ENCODE measurements at places on chromosomes 2 and 18.

GRCh38 chr2:37454851-37455762 is 110.7 kb downstream of the QPCT start:
- no peak for DNase-seq

- DNase-seq = peak; percentile 54
Measured at GRCh38 chr2:38554973-38555595, 47.6 kb downstream of the HNRNPLL start.

DNA sequence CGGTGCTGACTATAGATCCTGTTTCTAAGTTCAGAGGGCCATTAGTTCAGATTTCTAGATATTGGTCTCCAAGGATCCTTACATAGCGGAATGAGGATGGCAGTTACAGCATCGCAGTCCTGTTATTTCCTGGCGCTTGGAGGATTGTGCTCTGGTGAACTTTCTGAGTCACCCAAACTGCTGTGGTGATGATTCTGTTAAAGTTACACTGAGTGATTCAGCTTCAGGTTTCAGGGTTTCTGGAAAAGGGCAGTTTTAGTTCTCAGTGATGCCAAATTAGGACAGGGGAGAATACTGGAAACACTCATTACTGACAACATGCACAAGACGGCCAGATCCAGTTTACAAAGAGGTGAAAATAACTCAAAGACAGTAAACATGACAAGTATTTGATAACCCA is 52.1 kb upstream of the ANKRD62 start:
- peak; percentile 54 for DNase-seq

- no peak for DNase-seq
Measured at GRCh38 chr2:151771599-151772358, 37.5 kb upstream of the NEB start.

- DNase-seq = no peak
Measured at GRCh38 chr18:8871489-8871888, 166.1 kb downstream of the MTCL1 start.

DNA sequence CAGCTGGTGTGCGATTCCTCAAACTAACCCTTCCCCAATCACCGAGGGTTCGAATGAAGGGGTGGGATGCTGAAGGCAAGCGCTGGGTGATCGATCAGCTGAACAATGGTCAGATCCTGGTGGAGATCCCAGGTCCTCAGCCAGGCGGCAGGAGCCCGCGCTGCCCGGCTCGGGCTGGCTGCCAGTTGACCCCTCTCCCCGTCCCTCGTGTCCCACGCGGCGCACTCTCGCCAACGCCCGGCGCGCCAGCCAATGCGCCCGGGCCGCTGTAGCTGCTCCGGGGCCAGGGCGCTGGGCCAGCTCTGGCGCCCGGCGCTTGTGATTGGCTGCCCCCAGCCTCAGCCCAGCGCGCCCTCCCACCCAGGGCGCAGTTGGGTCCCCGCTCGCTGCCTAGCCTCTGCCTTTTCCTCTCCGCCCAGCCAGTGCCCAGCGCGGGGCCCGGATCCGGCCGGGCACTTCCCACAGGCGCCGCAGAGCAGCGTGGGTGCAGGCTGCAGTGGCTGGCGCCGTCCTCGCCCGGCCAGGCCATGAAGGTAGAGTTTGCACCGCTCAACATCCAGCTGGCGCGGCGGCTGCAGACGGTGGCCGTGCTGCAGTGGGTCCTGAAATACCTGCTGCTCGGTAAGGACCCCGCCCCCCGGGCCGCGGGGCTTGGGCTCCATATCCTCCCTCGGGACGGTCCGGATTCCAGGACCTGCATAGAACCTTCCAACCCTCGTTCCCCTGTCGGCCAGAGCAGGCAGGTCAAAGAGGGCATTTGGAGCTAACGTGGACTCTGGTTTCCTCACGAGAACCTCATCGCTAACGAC is at the start of gene MOGAT1:
TSS of gene MOGAT1 (plus strand) at position 400 of the 809 bp plus-strand sequence. CDS start at position 528, 128 bp downstream.
- DNase-seq = peak; percentile 11

- no peak for DNase-seq
Measured at GRCh38 chr2:5913711-5914395, 221.7 kb downstream of the SOX11 start.

- no peak for DNase-seq
Measured at GRCh38 chr2:123648956-123649355, 376.1 kb upstream of the CNTNAP5 start.

- no peak for DNase-seq
Measured at GRCh38 chr2:120556911-120557310, 178.8 kb upstream of the GLI2 start.

DNA sequence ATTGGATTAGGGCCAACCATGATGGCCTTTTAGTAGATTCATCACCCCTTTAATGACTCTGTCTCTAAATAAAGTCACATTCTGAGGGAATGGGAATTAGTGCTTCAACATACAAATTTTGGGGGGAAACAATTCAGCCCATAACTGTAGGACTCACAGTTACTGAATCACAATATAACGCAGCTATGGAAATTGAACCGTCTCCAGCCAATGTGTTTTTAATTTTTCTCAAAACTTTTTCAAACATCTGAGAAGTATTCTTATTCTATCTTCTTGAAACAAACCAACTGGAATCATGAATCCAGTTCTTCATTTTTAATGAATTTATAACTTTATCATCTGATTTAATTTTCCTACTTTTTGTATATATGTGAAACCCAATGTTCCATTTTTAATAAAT is 373.1 kb upstream of the SYT4 start:
- no peak for DNase-seq

Data from A549 (cell line).